ENCODE measurements at places on chromosomes 12 and 14.

GRCh38 chr12:76451528-76451927 is 103.3 kb upstream of the BBS10 start:
- DNase-seq, result no peak

- DNase-seq, result no peak
Measured at GRCh38 chr12:132740652-132741051, 21.0 kb downstream of the ANKLE2 start.

DNA sequence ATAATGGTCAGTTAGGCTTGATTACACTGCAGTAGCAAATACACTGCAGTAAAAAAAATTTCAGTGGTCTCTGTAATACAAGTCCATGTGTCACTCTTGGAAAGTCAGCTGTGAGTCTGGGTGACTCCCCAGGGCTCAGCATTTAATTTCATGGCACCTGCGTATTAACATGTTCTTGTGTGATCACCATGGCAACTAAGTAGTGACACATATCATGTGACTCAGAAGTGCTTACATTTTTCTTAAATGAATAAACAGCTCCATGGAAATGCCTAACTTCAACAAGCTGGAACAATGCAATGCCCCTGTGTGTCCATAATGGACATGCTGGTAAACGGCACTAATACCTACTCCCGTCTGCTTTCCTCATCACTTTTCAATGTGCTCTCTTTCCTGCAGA is 88.5 kb upstream of the ANO4 start:
- no peak for DNase-seq

- no peak for DNase-seq
Measured at GRCh38 chr12:24822121-24822899, 126.6 kb downstream of the BCAT1 start.

DNA sequence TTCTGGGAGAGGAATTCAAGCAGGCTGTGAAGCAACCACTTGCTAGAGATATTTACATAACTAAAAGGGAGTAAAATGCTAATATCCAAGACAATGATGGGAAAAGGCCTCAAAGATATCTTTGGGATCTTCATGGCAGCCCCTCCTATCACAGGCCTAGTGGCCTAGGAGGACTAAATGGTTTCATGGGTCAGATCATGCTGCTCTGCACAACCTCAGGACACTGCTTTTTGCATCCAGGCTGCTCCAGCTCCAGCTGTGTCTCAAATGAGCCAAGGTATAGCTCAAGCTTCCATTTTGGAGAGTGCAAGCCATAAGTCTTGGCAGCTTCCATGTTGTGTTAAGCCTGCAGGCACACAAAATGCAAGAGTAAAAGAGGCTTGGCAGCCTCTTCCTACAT is 195.6 kb upstream of the SSTR1 start:
- DNase-seq, result no peak

DNA sequence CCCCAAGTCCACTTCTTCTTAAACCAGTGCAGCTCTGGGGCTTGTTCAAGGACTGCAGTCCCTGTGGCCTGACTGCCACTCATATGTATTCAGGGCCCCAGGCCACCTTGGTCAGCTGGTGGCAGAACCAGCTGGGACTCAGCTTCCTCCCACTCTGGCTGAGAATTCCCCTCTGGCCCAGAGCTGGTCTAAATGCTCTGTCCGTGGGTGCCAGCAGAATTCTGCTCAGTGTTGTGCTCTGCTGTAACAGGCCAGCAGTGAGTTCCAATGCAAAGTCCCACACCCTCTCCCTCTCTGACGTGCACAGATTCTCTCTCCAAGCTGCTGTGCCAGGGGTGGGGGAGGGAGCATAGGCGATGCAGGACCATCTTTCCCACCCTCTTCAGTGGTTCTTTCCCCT is 210.4 kb upstream of the RGS6 start:
- no peak for DNase-seq

DNA sequence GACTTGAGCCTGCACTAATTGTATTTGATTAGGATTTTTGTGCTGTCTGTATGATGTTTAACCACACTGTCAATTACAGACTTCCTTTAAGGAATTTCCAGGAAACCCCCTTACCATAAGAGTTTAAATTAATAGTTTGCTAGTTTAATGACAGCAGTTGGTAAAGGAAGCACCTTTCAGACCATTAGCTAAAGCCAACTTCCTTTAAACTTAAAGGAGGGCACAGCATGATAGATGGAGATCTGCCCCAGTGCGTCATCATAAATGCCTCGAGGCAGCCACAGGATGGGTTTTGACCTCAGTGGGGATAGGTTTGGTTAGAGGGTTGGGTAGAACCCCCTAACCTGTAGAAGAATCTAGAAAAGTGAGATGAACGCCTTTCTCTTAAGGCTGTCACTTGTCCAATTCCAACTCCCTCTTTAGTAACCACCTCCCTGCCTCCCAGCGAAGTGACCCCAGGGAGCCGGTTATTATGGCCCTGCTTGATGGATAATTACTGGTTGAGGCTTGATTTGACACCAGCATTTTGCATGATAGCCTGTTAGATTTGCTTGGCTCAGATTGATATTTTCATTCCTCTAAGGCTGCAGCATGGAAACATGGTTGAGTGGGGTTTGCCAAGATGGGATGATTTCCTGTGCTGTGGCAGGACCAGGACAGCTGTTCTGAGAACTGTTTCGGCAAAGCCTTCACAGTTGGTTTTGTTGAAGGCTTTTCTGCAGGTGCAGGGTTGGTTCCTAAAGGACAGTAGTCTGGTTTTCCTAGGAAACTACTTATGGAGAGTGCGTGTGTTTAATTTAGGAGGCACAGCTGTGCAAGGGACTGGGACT is 62.7 kb downstream of the CHST11 start:
- no peak for DNase-seq

DNA sequence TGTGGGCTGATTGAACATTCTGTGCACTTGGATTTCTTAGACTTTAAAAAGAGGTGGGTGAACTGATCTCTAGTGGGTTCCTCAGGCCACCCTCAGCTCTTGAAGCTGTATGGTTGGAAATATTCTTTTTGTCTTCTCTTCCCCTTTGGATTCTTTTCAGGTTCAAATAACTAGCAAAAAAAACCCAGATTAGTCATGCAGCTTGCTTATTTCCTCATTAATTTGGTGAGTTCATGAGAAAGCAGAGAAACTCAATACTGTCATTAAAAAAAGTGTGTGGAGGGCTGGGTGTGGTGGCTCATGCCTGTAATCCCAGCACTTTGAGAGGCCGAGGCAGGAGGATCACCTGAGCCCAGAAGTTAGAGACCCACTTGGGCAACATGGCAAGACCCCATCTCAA is 183.4 kb downstream of the ESR2 start:
- DNase-seq, result no peak

DNA sequence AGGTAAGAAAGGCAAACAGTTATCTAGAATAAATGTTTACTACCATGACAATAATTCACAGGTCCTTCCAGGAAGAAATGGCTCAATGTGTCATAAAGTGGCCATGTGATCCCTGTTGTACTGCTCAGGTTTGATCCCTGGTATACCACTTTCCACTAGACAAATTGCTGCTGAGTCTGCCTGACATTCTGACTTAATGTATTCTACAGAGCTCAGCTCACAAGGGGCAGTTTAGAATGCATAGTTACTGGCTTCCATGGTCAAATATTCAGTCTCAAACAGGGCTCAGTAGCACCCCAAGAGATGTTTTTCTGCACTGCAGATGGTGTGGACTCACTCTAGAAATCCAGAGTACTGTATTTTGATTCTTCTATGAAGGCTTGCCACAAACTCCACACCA is 21.8 kb downstream of the TSHR start:
- no peak for DNase-seq

- DNase-seq, result no peak
Measured at GRCh38 chr12:89278862-89279261, 73.4 kb downstream of the DUSP6 start.

DNA sequence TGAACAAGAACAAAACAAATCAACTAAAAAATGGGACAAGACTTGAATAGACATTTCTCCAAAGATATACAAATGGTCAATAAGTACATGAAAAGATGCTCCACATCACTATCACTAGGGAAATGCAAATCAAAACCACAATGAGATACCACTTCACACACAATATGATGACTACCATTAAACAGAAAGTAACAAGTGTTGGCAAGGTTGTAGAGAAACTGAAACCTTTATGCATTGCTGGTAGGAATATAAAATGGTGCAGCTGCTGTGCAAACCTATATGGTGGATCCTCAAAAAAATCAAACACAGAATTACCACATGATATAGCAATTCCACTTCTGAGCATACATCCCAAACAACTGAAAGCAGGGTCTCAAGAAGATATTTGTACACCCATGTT is 5.2 kb downstream of the SMAGP start:
- no peak for DNase-seq

- DNase-seq, result no peak
Measured at GRCh38 chr14:28671425-28671824, 95.2 kb upstream of the FOXG1 start.

- no peak for DNase-seq
Measured at GRCh38 chr14:103731481-103731880, 15.9 kb downstream of the ZFYVE21 start.

DNA sequence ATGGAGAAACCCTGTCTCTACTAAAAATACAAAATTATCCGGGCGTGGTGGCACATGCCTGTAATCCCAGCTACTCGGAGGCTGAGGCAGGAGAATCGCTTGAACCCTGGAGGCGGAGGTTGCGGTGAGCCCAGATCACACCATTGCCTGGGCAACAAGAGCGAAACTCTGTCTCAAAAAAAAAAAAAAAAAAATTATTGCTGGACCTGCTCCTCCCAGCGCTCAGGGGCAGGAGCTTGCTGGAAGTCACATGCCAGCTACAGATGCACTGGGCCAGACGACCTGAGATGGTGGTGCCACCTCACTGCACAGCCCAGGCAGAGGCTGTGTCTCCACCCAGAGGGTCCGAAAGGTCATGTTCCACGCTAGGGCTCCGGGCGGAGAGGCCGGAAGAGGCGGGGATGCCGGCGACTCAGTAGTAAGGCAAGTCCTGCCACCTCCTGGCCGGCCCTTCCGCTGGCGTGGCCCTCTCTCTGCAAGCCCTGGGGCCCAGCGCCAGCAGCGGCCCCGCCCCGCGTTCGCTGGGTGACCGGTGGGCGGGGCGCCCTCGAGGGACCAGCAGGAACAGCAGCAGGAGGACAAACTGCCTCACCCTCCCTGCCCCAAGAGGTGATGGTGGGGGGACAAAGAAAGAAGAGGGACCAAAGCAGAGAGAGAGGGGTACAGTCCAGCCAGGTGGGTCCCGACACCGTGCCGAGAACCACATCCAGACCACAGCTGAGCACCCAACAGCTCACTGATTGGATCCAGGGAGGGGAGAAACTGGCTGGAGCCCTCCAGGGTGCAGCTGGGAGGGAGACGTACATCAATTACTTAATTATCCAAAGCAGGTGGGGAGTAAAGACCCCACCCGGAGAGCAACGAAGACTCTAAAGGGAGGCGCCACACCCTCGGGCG is 3.6 kb upstream of the RHOF start:
- no peak for DNase-seq

GRCh38 chr14:61347826-61348443 is 26.6 kb downstream of the PRKCH start:
- no peak for DNase-seq

GRCh38 chr12:131903270-131904255 is 9.1 kb downstream of the ULK1 start:
- DNase-seq, result no peak

DNA sequence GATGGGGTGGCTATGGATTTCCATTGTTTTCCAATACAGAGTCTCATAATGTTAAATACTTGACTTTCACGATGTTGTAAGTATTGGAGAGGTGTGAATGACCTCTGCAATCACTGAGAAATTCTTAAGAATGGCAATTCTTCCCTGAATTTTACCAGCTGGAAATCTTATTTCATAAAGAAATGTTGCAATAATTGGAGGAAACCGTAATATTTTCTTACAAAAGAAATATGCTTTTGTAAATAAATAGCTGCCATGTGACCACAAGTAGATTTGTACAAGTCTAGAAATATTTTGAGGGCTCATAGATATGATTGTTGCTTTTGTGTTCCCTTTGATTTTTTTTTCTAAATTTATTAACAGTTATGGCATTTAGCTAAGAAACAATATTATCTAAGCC is 308.7 kb upstream of the ATP2B1 start:
- DNase-seq, result no peak

GRCh38 chr12:48972952-48973483 is 1.5 kb upstream of the WNT10B start:
- no peak for DNase-seq

GRCh38 chr12:97943359-97943758 is 480.8 kb downstream of the RMST start:
- no peak for DNase-seq

DNA sequence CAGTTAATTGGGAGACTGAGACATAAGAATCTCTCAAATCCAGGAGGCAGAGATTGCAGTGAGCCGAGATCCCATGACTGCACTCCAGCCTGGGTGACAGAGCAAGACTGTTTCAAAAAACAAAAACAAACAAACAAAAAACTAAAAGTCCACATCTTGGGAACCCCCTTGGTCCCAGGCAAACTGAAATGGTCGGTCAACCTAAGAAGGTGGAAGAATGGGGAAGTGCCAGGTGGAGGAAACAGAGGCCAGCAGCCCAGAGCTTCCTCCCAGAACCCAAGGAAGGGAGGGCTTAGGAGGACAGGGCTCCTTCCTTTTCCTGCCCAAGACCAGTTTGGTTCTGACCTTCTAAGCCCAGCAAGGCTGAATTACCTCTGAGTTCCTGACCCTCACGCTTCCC is 121.0 kb upstream of the FUT8 start:
- DNase-seq, result no peak

All from stimulated activated CD4-positive, alpha-beta T cell treated with anti-CD3 and anti-CD28 coated beads, Interleukin-15, amount 100 ng/mL, for 1 hour (primary cell).